ENCODE measurements at places on chromosomes 1 and 21. TPM values are rescaled to one million over a fixed set of nuclear protein-coding genes. Genes with fewer than 3 reads are reported as not detected.

Gene ZNF362
- total RNA-seq: 47.0 TPM

DNA sequence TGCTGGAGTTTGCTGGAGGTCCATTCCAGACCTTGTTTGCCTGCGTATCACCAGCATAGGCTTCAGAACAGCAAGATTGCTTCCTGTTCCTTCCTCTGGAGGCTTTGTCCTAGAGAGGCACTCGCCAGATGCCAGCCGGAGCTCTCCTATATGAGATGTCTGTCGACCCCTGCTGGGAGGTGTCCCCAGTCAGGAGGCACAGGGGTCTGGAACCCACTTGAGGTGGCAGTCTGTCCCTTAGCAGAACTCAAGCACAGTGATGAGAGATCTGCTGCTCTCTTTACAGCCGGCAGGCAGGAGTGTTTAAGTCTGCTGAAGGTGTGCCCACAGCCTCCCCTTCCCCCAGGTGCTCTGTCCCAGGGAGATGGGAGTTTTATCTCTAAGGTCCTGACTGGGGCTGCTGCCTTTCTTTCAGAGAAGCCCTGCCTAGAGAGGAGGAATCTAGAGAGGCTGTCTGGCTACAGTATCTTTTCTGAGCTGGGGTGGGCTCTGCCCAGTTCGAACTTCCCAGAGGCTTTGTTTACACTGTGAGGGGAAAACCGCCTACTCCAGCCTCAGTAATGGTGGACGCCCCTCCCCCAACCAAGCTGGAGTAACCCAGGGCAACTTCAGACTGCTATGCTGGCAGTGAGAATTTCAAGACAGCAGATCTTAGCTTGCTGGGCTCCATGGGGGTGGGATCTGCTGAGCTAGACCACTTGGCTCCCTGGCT lies 205.0 kb downstream of the GPR52 start:
- DNase-seq: no peak

- no peak for DNase-seq
Observed at GRCh38 chr1:162299018-162299417, 77.6 kb downstream of the SPATA46 start.

DNA sequence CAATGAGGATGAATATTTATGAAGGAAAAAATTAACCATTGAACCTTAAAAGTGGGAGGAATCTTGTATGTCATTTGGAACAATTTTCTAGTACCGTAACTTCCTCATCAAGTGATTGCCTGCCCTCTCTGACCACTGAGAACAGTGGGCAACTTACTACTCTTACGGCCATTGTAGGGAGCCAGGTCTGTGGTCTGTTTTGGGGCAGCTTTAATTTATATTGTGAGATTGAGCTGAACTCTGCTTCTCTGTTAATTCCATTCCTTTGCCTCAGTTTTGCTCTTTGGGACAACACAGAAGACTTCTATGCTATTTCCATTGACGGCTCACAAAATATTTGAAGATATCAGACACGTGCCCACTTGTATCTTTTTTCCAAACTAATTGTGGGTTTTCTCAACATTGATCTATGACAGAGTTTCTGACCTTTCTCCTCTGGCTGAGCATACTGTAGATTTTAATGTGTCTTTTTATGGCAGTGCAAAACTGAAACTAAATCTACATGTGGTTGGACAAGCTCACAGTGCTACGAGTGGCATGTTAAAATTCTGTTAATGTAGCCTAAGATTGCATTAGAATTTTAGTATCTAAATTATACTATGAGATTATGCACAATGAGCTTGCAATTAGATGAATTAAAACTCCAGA lies 27.8 kb upstream of the ZNF281 start:
- DNase-seq: no peak

DNA sequence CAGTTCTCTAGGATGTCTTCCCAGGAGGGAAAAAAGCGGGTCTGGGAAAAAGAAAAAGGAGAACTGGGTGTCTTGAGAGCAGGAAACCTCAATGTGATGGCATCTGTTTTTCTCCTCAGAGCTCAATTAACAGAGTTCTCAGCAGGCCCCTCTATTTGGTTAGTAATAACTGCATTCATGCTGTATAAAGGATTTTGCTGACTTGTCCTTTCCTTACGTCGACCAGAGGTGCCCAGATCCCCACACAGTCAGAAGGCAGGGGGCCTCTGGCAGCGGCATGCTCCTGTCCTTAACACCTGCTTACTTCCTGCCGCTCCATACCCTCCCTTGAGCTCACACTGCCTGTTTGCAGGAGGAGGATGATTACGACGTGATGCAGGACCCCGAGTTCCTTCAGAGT lies 12.3 kb downstream of the PSMD4 start:
- no peak for DNase-seq

DNA sequence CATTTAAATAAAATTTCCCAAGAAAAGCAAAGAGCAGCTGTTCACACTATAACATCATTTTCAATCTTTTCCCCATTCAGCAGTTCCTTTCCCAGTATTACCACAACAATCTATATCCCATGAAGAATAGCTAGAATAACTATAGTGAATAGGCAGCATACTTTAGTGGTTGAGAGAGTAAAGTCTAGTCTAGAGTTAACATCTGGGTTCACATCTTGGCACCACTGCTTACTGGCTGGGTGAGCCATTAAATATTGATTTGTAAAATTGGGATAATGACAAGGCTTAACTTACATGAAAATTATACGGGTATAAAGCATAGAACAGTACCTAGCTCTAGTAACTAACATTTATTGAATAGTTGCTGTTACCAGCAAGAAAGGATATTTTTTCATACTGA lies 14.4 kb downstream of the S100PBP start:
- no peak for DNase-seq

DNA sequence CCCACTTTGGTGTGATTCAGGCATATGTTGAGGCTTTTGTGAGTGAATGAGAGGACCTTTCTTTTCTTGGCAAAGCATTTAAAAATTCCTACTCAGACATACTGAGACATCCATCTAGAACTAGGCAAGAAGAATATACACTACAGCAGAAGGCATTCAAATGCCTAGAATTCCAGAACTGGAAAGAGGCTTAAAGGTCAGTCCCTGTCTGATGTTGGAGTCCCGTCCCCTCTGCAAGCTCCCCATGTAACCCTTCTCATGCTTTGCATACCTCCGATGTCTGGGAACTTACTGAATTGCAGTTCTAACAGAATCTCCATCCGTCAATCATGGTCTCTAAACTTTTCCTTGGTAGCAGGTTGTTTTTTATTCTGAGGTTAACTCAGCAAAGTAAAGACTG lies 152.9 kb downstream of the ATP6V1G3 start:
- DNase-seq: no peak

DNA sequence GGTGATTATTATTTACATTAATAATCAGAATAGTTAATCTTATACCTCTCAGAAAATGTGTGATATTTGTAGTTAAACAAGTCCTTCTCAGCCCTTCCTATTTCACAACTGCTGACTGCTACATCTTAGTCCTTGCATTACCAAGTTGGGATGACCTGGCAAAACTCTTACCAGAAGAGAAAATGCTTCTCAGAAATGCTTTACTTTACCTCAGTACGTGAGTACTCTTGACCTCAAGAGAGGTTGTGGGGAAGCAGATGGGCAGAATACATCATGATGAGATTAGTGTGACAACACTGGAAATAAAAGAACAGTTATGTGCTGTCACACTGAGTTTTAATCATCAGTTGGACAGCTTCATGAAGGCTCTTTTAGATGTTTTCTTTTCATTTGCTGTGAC lies 16.2 kb downstream of the CFAP126 start:
- DNase-seq: no peak

- DNase-seq: no peak
Observed at GRCh38 chr1:212609701-212610574, 1.4 kb downstream of the ATF3 start.

DNA sequence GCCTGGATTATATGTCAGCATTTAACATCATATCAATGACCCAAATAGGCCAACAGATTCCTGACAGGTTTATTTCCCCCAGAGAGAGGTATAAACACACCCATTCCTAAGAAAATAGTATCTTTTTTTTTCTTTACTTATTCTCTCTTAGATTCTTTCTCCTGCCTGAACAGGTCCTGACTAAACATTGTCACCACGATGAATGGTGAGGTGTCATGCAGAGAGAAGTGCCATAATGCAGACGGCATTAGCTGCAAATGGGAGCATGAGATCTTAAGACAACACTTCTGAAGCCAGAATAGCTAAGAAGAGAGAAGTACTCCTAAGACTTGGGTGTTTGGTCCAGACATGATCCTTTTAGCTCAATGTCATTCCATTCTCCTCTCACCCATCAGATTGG lies 131.3 kb downstream of the ZNF648 start:
- DNase-seq: no peak

All from spleen (tissue), 13 donors.